ENCODE measurements at places on chromosomes 5 and 9.

GRCh38 chr5:32498484-32498883 lies 53.9 kb upstream of the ZFR start:
- DNase-seq, result no peak

GRCh38 chr5:72280581-72281069 lies 39.4 kb downstream of the MRPS27 start:
- no peak for DNase-seq

GRCh38 chr5:26003966-26004365 lies 1034.4 kb downstream of the CDH9 start:
- no peak for DNase-seq

- DNase-seq, result no peak
Measured at GRCh38 chr5:81429985-81430384, 36.1 kb upstream of the ACOT12 start.

- no peak for DNase-seq
Measured at GRCh38 chr9:75455444-75455921, 367.2 kb downstream of the OSTF1 start.

- DNase-seq, result no peak
Measured at GRCh38 chr5:142403583-142403982, 78.8 kb upstream of the SPRY4 start.

All from hindlimb muscle (tissue), 1 donor.